Memory B cell (primary cell): ENCODE measurements at places on chromosomes 3 and 15.

DNA sequence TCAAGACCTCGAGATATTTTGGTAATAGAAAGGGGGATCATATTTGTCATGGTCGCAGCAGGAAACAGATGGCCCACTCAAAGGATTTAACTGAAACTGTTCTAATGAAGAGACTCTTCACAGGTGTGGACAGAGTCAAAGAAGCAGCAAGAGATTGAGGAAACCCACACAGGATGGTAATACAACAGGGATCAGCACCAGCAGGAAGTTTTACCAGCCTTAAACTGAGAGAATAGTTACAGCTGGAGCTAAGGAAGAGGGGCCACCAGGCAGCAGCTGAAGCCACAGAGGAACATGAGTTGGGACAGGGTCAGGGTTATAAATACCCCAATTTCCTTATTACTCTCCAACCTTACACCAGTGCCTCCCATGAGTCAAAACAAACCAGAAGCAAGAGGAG lies 131.8 kb upstream of the UBE2E2 start:
- no peak for DNase-seq

- DNase-seq: no peak
Observed at GRCh38 chr3:105367063-105367405, 325 bp downstream of the ALCAM start.

- DNase-seq: no peak
Observed at GRCh38 chr15:22927761-22928160, 52.4 kb downstream of the CYFIP1 start.

GRCh38 chr15:60865507-60865906 lies 363.6 kb downstream of the RORA start:
- DNase-seq: no peak

DNA sequence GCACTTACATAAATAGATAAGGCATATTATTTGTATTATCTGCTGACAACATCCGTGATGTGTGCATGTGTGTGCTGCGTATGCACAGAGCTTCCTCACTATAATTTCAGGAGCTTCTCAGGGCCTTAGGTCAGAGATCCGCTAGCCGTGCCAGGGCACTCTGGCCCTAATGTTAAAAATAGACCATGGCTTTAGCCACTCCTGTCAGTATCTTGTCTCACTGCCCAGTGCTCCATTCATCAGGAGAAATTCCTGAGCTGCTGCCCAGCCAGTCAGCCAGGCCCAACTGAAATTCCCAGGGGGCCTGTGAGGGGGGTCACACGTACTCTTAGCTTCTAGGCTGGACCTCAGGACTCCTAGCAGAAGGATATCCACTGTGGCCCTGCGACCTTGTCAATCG lies 70.0 kb upstream of the ABHD2 start:
- DNase-seq: no peak

DNA sequence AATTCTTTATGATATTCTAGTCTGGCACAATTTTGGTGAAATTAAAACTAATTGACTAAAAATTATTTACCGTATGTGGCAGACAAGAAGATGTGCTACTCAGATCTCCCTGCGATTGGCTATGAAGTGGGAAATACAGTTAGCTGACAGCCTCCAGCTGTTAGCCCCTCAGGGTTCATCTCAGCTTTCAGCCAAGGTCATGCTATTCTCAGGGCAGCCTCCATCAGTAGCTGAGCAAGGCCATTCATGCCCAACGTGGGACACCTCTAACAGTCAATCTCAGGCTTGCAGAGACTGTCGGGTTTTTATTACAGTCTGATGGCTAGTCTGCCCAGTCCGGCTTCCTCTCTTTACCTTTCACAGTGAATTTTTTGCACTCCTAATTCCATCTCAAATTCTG lies 6.7 kb downstream of the PARP9 start:
- no peak for DNase-seq

- no peak for DNase-seq
Observed at GRCh38 chr15:37034835-37035748, 65.3 kb downstream of the MEIS2 start.

- DNase-seq: no peak
Observed at GRCh38 chr15:26877831-26878230, 11.0 kb downstream of the GABRA5 start.

DNA sequence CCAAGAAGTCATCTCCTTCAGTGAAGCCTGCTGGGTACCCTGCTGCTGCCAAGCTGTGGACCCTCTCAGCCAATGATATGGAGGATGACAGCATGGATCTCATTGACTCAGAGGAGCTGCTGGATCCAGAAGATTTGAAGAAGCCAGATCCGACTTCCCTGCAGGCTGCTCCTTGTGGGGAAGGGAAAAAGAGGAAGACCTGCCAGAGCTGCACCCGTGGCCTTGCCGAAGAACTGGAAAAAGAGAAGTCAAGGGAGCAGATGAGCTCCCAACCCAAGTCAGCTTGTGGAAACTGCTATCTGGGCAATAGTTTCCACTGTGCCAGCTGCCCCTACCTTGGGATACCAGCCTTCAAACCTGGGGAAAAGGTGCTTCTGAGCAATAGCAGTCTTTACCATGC lies 13.7 kb upstream of the ANP32A start:
- no peak for DNase-seq

GRCh38 chr15:22819651-22820050 lies 18.8 kb upstream of the NIPA2 start:
- no peak for DNase-seq

GRCh38 chr3:13882876-13883275 lies 3.0 kb upstream of the WNT7A start:
- no peak for DNase-seq
